Stimulated activated CD4-positive, alpha-beta T cell treated with anti-CD3 and anti-CD28 coated beads, TNF-alpha, amount 100 ng/mL, for 1 hour (primary cell): ENCODE measurements at places on chromosomes 1 and 21.

DNA sequence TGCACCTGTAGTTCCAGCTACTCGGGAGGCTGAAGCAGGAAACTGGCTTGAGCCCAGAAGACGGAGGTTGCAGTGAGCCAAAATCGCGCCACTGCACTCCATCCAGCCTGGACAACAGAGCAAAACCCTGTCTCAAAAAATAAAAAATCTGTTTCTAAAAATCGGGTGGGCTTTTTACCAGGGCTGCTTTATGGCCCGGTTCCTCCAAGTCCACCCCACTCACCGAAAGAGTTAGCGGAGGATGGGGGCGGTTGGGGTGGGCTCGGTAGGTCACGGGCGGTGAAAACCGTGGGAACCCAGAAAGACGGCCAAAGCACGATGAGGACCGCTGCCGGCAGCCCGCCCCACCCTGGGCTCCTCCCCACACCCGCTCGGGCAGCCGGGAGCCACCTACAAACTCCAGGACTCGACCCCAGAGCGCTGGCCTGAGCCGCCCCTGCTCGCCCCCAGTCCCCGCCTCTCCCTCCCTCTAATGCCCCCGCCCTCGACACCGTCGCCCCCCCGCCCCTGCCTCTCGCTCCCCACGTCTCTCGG, 846 bp upstream of the PER3 start:
- DNase-seq = no peak

GRCh38 chr1:239044829-239045228, 341.5 kb upstream of the CHRM3 start:
- no peak for DNase-seq

- DNase-seq = no peak
Observed at GRCh38 chr1:21907079-21907418, 30.1 kb downstream of the HSPG2 start.

- no peak for DNase-seq
Observed at GRCh38 chr1:40877698-40878097, 15.5 kb upstream of the CITED4 start.
